Activated effector memory CD4-positive, alpha-beta T cell treated with Interleukin-2 at 50 U/mL for 16 hours (primary cell): ENCODE measurements at places on chromosomes 6 and 20.

DNA sequence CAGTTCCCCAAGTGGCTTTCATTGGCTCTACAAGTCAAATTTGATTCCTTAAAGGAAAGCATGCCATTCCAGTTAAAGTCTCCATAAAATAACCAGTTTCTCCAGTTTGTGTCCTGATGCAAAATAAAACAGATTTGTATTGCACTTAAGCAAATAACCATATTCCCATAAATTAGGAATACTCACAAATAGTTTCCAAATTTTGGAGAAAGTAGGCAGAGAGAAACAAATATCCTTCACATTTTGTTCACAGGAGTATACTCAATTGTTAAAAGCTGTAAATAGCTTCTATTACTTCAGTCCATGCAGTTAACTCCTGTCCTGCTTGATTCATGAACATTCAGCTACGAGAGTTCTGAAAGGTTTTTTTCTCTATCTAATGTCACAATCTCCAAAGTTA lies 281.4 kb upstream of the RGS17 start:
- no peak for DNase-seq

DNA sequence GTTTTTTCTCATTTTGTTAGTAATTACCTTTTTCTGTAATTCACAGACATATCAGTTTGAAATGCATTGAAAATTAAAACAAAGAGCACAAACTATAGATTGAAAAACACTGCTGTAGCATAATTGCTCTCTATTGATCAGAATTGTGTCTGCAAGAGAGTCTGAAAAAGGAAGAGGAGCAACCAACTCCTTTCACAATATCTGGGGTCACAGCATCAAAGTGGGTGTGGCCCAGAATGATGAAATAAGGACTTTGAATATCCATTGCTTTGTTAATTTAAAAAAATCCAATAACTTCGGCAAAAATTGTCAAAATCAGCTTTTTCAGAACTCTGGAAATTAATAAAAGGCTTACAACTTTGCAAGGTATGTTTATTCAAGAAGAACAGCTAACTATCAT lies 99.2 kb downstream of the MYLK4 start:
- DNase-seq: no peak

DNA sequence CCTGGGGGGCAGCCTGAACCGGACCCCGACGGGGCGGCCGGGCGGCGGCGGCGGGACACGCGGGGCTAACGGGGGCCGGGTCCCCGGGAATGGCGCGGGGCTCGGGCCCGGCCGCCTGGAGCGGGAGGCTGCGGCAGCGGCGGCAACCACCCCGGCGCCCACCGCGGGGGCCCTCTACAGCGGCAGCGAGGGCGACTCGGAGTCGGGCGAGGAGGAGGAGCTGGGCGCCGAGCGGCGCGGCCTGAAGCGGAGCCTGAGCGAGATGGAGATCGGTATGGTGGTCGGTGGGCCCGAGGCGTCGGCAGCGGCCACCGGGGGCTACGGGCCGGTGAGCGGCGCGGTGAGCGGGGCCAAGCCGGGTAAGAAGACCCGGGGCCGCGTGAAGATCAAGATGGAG lies 636 bp downstream of the SRF start:
- DNase-seq: peak; percentile 36

DNA sequence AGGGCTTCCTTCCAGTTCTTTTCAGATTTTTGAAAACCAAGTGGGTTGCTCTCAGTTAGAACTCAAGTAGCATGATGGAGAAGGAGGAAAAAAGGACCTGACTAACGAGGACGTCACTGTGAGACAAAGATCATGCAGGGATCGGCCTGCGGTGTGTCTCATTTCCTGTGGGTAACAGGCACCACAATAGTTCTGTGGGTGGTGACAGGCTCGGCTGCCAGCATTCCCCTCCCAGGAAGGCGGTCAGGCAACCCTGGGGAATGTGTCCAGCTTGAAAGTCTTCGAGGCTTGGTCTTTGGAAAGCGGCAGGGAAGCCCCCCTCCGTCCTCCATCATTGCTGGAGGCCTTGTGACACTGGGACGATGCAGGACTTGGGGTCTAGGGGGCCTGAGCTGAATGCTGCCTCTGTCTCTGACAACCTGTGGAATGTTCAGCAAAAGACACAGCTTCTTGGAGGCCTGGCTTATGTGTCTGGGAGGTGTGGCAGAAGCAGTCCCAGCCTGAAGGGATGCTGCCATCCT lies 121.0 kb downstream of the BCAS1 start:
- peak; percentile 67 for DNase-seq

DNA sequence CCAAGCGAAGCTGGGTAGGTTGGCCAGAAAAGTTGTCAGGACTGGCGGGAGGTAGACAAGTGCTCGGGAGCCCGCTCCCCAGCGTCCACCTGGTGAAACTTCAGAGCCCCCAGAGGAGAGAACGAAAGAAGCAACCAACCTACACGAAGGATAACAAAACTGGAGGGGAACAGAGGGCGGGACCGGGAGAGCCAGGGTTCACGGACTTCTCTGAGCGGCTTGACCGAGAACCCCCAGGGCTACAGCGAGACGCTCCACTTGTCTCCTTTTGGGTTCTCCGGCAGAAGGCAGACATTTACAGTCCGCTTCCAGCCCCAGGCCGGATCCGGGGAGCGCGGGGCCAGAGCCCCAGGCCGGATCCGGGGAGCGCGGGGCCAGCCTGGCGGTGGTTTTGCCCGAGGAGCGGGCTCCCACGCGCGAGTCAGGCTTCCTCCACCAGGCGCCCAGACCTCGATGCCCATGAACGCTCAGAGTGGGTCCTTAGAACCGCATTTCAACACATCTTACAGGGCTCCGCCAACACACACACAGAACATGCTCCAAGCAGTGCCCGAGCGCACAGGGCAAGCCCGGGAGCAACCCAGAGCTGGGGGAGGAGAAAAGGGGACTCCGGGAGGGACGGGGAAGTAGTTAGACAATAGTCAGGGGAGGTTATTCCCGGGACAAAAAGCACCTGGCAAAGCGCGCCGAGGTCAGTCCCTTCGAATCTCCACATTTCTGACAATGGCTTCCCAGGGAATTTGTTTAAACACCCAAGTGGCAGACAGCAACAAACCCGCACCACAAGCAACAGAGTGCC lies 1.1 kb downstream of the PTPRK start:
- DNase-seq: peak; percentile 13

DNA sequence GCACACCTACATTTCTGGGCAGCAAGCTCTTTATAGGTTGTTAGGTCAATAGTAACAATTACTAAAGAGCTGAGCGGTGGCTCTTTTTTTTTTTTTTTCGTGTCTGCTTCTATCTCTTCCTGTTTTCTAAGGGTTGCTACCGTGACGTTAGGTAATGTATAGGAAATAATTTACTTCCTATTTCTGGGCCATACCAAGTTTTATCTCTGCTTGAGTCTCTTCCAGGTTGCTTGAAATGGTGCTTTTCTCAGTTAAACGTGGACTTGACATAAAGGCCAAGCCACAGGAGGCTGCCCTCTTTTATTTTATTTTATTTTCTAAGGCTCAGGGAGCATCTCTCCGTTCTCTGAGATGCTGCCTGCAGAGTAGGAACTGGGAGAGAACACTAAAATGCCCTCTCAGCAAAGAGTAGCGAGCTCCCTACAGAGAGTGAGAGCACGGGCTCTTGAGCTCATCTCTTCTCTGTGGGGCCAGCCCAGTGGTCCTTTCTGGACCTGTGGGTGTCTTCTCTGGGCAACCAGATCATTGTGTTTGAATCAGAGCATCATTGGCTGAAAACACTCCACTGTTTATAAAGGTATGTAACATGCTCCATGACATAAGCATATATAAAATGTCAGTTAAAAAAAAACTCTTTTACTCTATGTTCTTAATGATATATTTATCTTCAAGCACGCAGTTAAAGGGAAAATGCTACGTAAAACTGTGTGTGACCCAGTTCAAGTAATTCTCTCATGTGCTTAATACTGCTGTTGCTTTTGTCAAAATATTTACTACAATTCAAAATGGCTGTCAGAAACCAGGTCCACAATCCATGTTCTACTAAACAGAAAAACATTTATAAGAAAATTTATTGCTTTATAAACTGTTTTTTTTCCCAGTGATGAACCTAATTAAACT lies at the start of gene ZNF831:
TSS of gene ZNF831 (plus strand) at position 191 of the 900 bp plus-strand sequence. CDS start 27,199 bp downstream, outside the sequence.
- DNase-seq: no peak

DNA sequence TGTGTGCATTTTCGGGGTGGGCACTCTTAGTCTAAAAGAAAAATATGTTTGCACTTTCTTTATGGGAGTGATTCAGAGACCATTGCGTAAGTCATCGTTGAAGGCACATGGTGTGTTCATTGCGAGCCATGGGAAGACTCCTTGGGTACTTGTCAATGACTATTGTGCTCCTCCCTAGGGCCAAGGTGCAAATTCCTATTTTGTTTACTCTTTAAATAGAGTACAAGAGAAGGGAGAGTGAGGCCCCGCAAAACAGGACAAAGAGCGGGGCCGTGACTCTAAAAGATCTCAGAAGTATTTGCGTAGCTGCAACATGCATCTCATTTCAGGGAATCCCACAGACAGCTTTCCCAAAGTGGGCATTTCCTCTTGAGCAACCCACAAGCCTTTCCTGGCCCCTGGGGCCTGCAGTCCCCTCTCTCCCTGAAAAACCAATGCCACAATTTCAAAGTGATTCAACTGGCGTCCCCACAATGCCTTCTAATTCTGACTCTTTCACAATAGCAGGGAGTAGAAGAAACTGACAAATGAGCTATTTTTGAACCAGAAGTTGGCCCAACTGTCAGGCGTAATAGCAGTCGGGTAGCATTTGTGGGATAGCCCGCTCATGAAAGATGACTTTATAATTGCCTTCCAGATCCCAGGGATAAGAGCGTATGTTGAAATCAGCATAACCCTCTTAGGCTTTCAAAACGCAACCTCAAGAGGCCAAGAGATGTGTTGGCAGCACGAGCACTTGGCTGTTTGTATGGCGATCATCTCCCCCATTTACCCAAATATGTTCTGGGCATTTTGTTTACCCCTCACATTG lies 277.9 kb upstream of the BMP2 start:
- no peak for DNase-seq

DNA sequence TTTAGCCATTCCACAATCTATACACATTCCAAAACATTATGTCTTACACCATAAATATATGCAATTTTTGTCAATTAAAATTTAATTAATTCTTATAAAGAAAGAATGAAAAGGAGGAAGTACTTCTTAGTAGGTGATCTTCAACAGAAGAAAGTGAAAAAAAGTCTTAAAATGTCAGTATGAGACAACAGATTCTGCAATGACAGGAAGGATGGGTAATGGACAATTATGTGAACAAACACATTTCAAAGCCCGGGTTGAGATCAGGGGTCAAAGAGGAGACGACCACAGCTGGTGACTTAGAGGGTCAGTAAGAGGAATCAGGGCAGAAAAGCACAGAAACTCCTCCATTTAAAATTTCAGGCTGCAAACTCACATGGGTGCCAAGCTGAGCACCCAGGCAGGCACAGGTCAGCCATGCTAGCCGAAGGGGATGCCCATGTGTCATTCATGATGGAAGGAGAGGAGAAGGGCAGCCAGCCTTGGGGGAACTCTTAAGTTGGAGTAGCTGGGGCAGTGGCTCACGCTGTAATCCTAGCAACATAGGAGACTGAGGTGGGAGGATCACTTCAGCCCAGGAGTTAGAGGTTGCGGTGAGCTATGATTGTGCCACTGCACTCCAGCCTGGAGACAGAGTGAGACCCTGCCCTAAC lies 11.0 kb downstream of the VSX1 start:
- no peak for DNase-seq

GRCh38 chr6:35038076-35038475 lies 103.1 kb downstream of the TCP11 start:
- DNase-seq: no peak

DNA sequence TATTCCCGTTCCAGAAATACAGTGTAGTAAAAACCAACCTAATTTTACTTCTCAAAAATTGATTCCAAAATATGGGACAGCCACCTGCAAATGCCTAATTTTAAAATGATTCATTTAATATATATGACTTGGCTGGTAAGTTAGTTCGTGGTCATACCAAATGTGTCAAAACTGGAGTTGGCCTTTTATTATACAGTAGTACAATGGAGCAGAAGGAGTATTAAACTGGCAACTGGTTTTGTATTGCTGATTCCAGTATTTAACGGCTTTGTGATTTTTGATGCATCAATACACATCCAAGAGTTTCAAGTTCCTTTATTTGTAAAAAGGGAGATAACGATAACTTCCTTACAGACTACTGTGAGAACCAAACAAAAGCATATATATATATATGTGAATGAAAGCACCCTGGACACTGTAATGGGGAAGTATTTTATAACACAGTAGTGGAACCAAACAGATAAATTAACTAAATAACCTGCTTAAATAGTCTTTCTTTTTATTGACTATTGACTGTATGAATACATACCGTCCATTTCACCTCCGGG lies 24.8 kb downstream of the SAMHD1 start:
- no peak for DNase-seq

DNA sequence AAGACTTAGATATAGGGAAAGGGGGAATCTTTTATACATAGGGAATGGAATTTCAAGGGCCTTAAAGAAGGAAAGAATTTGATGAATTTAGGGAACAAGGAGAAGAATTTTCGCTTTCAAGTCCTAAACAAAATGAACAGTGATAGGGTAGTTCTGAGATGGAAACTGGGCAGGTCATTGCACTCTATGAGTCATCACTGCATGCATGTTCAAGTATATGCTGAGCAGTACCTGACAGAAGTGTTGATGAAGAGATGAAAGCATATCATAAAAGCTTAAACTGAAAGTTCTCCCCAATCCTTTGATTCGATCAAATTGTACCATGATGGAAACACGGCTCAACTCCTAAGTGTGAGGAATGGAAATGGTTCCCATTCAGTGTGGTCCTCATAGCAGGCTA lies 271.0 kb downstream of the TSHZ2 start:
- no peak for DNase-seq

GRCh38 chr6:340991-341827 lies 48.9 kb downstream of the DUSP22 start:
- DNase-seq: no peak

GRCh38 chr6:108958900-108959770 lies 110.9 kb downstream of the ARMC2 start:
- DNase-seq: no peak

GRCh38 chr6:37657112-37657886 lies 40.4 kb downstream of the MDGA1 start:
- DNase-seq: no peak

DNA sequence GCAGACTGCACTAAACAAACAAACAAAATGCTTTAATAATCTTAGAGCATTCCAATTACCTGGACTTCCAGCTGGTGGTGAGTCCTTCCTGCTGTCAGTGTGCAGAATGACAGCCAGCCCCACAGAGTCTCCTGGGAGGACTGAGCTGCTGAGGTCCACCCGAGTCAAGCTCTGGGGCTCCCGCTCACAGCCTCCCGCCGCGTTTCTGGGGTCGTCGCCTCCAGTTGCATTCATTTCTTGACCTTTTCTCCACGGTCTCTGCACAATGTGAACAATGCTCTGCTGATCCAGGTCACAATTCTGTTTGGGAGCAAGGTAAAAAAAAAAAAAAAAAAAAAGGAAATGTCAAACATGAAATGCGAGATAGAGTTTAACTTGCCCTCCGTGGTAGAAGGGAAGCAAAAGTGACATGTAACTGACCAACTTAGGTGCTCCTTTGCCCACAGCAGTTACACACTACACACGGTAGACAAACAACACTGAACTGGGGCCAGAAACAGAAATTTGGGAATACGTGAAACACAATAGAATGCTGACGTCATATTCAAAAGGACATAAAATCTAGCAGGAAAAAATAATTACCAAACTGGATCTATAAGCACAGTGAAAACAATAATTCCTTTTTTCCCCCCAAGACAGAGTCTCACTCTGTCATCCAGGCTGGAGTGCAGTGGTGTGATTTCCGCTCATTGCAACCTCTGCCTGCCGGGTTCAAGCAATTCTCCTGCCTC lies 464.9 kb downstream of the PRKN start:
- no peak for DNase-seq
